ENCODE measurements at places on chromosomes 16 and 17.

DNA sequence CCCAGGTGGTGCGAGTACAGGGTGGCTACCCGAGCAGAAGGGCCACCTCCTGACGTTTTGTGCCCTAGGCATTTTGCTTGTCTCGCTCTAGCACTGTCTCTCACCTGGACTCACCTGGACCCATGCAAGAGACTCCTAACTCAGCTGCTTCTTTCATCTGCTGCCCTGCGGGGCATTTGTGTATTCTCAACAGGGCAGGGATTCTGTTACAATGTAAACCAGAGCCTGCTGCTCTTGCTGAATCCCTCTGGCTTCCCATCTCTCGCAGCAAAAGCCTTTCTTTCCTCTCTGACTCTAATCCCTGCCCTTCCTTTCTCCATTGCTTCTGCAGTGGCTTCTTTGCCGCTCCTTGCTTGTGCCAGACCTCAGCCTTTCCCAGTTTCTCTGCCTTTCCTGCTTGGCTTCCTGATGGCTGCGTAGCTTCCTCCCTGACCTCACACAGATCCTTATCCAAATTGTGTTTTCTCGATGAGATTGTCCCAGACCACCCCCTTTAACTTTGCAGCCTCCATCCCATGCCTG, 10.2 kb downstream of the ARSG start:
- no peak for DNase-seq

GRCh38 chr17:72378414-72379390, 257.9 kb downstream of the SOX9 start:
- DNase-seq = no peak

DNA sequence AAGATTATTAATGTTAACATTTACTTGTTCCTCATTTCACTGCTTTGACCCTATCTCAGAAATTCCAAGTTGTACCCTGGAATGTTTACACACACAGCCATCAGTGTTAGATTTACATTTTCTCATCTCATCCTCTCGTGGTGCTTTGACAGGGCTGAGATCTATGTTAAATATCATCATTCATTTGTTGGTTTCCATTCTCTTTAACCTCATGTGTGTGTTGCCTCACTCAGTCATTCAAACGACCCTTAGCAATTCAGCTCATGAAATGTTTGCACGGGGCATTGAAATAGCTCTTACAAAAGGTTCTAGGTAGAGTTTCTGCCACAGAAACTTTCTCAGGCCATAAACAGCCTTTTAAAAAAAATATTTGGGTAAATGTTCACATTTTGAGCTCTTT, 369.6 kb upstream of the MAF start:
- no peak for DNase-seq

DNA sequence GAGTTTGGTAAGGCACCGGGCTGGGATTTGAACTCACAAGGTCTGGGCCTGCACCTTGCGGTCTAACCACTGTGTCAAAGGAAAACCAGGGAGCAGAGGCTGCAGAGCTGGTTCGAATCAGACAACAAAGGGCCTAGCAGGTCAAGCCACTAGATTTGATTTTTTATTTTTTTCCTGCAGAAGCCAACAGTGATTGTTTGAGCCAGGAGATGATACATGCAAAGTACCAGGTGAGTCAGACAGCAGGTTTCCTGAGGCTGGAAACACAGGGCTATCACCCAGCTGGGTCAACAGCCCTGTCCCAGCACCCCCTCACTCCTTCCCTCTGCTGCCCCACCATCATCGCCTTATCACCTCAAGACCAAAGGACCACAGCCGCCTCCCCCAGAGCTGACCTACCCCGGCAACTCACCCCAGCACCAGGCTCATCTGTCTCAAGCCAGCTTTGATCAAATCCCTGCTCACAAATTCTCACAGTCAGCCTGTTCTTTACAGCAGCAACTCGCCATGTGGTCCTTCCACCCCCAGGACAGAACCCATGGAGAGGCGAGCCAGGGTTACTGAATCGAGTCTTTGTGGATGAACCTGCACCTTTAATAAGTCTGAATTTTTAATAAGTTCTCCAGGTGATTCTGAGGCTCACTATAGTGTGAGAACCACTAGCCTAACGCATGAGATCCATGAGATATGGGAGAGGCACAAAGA, 13.0 kb upstream of the KRT19 start:
- DNase-seq = no peak

DNA sequence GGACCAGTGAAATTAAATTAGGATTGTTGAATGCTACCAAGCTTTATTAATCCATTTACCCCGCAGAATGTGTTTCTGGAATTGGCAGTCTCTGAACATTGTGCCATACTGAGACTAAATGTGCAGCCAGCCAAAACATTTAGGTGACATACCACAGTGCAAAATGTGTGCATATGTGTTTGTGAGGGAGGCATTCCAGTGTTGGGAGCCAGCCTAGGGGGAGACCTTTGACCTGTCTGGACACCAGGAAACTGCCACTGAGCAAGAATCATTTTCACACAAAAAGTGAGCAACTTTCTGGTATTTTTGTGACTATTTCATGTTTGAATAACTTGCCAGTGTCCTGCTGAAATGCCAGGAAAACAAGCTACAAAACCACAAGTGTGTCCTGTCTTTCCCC, 64.7 kb upstream of the SLC12A3 start:
- DNase-seq = no peak

DNA sequence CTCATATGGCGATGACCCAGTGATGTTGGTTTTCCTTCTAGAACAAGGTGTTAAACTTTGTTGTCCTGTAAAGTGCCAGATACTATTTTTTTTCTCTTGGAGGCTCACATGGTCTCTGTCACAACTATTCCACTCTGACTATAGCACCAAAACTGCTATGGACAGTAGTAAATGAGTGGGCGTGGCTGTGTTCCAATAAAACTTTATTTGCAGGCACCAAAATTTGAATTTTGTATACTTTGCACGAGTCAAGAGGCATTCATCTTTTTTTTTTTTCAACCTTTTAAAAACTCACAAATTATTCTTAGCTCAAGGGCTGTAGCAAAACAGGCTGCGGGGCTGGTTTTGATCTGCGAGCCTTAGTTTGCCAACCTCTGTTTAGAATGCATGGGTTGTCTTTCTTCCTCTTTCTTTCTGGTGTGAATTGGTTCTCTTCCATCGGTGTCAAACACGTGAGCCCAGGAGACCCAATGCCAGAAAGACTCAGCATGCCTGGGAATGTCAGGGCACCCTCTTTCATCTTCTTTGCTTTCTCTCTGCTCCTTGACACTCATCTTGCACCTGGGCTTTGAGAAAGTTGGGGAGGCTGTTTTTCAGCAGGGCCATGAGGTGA, 2.1 kb downstream of the SYT17 start:
- DNase-seq = no peak

- DNase-seq = peak; percentile 65
These were observed 21.4 kb downstream of the RPS6KB1 start for GRCh38 chr17:59914274-59914854.

- no peak for DNase-seq
These were observed 5.2 kb upstream of the PIPOX start for GRCh38 chr17:29037739-29038084.
